ENCODE measurements at places on chromosomes 2 and 18.

GRCh38 chr2:65130664-65131175, 814 bp upstream of the RAB1A start:
- peak; percentile 62 for DNase-seq

DNA sequence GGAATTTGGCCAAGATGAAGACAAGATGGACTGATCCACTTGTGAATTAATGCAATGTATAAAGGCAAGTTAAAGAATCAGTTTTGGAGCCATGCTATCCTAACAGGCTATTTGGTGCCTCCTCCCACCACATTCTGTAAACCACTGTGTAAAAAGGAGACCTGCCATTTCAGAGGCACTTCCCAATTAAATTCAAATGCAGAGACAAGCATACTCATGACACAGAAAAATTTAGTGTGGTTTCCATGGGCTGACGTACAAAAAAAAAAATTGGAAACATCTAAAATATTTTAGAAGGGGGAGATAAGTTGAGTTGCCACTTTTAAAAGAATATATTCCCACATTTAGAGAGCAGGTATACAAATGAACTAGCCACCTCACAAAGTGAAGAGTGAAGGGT, 112.1 kb downstream of the TCF4 start:
- DNase-seq, result no peak

DNA sequence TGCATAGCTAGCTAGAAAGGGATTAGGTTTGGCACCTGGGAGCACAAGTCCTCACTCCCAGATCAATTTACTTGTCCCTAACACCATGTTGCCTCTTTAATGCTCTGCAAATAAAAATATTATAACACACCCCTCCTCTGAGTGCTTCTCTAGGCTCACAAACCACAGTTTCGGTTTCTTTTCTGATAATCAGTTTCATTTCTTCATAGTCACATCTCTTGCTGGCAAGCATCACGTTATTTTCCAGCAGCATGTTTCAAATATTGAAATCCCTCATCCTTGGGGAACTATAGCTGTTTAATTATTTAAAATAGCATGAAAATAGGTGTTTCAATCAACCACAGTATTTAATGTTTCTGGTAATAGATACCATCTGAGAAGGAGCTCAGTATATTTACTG, 13.9 kb upstream of the SMCHD1 start:
- DNase-seq, result no peak

GRCh38 chr2:38943784-38944183, 54.1 kb downstream of the ARHGEF33 start:
- DNase-seq, result no peak

GRCh38 chr2:26890341-26891000, 42.5 kb downstream of the DPYSL5 start:
- no peak for DNase-seq
